ENCODE measurements at places on chromosomes 7 and 10.

- DNase-seq = no peak
Observed at GRCh38 chr10:11546581-11546980, 64.9 kb downstream of the USP6NL start.

GRCh38 chr10:92590623-92591549 lies 2.0 kb upstream of the KIF11 start:
- peak; percentile 38 for DNase-seq

DNA sequence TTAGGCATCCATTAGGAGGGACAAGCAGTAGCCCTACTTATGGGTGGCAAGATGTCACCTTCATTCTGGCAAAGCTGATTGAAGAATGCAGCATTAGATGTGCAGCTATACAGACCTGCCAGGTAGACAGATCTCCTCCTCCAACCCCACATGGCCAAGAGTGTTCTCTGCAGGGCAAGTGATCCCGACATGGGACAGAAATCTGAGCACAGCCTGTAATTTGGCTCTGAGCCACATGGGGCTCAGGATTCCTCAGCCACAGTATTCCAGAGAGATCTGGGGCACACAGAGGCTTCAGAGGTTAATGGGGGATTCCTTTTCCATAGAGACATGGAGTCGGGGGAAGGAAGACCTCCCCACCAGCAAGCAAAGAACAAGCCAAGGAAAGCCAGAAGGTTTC lies 58.7 kb upstream of the GDF10 start:
- no peak for DNase-seq

- DNase-seq = no peak
Observed at GRCh38 chr10:1643908-1644179, 93.5 kb downstream of the ADARB2 start.

DNA sequence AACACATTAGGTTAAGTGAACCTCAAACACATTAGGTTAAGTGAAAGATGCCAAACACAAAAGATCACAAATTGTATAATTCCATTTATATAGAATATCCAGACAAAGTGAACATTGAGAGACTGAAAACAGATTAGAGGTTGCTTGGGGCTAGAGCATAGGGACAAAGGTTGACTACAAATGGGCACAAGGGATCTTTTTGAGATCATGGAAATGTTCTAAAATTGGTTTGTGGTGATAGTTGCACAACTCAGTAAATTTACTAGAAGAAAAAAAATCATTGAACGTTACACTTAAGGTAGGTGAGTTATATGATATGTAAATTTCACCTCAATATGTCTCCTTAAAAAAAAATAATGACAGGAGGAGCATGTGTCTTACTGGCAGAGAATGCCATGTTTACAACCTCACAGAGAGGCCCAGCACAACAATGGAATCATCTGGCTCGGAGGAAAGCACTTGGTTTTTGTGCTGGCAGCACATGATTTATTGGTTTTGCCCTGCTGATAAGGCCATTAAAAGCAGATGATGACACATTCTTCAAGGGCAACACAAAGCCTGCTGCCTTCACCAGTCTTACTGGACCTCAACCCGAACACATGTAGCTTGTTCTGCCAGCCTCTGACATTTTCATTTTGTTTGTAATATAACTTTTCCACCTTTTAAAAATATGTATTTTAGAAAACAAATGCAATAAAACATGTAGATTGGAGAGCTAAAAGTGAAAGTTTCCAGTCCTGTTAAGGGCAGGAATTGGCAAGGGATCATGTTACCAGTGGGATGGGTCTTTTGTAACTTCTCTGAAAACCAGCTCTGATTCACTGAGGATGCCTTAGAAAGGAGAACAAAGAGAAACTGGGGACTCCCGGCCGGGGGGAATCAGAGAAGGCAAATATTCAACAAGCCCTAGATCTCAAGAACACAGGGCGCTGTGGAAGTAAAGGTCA lies 11.9 kb upstream of the LMOD2 start:
- DNase-seq = no peak

DNA sequence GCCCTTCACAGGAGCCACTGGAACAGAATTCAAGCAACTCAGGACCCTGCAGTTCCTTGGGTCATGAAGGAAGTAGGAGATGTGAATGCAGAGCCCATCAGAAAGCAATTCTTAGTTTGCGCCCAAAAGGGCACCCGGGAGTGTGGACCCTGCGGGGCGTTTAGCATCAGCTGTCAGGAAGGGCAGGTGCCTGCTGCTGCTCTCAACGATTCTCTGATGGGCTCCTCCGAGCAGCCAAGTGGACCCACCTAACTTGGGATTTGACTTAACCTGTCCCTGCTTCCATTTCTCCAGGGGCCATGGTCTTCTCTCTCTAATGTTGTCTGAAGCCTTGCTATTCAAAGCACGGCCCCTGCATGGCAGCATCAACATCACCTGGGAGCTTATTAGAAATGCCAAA lies 17.1 kb downstream of the CPA5 start:
- DNase-seq = no peak

GRCh38 chr10:112695539-112695938 lies 248.5 kb downstream of the VTI1A start:
- DNase-seq = no peak

DNA sequence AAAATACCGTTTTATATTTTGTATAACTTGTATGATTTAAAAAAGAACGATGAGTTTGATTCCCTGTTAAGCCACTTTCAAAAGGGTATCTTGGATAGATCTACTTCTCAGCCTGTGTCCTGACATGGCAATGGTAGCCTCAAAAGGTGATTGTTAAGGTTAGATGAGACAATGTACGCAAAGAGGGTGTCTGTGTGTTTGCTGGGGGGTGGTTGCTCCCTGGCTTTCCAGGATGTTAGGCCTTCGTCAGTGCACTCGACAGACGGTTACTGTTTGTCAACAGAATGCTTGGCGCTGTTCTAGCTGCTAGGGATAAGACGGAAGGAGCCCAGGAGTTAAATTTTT lies 90.3 kb downstream of the NEURL1 start:
- no peak for DNase-seq

GRCh38 chr10:21692916-21693315 lies 158.9 kb downstream of the MLLT10 start:
- DNase-seq = no peak

- DNase-seq = no peak
Observed at GRCh38 chr10:3468919-3469638, 296.5 kb upstream of the PITRM1 start.

- no peak for DNase-seq
Observed at GRCh38 chr10:100072514-100072913, 9.2 kb downstream of the CPN1 start.

DNA sequence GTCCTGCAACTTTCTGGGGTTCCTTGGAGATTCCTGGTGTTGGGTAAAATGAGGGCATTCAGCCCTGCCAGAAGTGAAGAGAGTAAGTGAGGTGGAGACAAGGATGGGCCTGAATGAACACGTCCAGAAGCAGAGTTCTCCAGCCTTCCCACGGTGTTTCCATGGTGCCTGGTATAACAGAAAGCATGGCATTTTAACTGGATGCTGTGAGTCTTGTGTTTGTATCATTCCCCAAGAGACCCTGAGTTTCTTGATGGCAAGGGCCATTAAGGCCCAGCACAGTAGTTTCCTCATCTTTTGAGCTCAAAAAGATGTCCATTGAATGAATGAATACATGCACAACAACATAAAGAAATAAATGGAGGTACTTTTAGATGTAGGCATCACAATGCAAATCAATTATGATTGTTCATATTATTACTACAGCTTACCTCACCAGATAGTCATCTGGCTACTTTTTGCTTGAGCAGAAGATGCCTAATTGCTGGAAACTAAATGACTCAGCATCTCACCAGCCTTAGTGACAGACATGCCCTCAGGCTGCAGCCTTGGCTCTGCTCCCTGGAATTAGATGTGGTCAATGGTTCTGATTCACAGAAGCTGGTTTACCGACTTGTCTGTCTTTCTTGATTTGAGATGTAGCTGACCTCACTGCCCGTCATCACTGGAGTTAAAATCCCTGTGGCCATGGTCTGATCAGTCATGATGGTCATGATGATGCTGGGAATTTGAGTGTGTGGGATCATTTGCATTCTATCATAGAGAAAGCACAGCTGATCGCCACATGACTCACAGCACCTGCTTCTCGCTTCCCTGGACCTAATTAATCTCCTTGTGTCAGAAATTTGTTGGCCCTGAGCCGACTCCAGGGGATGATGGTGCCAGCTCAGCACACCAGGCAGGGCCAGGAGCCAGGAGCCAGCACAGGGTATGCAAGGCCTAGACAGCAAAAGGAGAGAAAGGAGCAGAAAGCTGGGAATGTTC lies 83.9 kb downstream of the CXCL12 start:
- DNase-seq = peak; percentile 14

DNA sequence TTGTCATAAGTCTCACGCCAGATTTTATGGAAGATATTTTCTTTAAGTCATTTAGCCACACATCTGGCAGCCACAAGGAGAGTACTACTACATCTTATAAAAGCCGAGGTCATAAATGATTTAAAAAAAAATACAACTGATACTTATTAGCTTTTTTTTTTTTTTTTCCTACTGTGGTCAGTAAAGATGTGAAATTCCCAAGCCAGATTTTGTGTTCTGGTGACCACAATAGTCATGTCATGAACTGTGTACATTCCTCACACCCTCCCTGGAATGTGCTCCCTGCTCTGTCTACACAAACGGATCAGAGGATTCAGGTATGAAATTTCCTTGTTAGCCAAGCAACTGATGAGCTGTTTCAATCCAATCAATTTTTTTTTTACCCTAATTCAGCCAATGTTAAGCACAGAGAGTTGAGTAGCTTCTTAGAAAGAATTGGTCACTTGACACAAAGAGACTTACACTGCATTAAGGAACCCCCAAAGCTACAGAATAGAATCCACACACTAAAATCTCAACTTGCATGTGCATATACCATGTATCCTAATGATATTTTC lies 54.7 kb downstream of the CHRM2 start:
- no peak for DNase-seq

GRCh38 chr7:135597181-135597925 lies 39.6 kb downstream of the NUP205 start:
- DNase-seq = no peak

GRCh38 chr10:102289356-102289755 lies 44.0 kb downstream of the GBF1 start:
- DNase-seq = no peak

- no peak for DNase-seq
Observed at GRCh38 chr7:100974021-100974420, 4.7 kb downstream of the MUC12 start.

DNA sequence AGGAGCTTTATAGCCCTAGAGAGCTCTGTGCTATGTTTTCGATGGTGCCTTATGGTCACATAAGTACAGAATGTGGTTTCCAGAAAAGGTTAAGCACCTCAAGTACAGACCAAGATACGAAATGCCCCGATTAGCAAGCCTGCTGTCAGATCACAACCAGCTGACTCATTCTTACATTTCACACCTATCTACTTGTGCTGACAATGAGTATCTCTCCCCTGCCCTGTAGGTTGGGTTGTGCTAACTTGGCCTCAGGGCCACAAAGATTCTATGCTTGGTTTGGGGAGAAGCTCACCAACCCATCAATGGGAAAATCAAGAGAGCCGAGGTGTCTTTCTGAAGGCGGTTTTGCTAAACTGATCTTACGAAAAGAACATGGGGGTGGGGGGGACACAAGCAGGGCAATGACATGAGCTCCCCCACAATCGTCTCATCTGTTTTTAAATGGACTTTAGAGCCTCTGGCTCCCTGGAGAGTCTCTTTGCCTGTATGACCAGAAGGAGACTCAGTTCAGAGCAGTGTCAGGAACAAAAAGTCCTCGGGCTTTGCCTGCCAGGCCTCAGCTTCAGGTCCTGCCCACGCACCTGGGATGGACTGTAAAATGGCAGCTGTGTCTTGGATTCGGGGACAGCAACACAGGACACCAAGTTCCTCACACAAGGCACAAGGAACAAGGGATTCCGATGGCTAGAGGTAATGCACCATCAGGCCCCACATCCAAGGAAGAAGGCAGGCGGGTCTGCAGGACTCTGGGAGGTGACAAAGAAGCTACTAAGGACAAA lies 55.1 kb downstream of the FAM53B start:
- DNase-seq = peak; percentile 87

- DNase-seq = peak; percentile 7
Observed at GRCh38 chr10:88318803-88319202, 264.3 kb downstream of the RNLS start.

- no peak for DNase-seq
Observed at GRCh38 chr10:44279426-44280126, 105.3 kb downstream of the CXCL12 start.

GRCh38 chr10:77034795-77035194 lies 602.8 kb downstream of the KCNMA1 start:
- no peak for DNase-seq

DNA sequence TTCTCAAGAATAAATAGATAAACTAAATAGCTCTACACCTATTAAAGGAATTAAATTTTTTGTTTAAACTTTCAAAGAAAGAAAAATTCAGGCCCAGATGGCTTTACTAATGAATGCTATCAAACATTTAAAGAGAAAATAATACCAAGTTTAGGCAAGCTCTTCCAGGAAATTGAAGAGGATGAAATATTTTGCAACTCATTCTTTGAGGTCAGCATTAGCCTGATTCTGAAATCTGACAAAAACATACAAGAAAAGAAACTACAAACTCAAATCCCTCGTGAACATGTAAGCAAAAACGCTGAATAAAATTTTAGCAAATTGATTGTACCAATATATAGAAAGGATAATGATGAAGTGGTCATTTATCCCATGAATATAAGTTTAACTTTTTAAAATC lies 93.4 kb downstream of the RTKN2 start:
- DNase-seq = no peak

DNA sequence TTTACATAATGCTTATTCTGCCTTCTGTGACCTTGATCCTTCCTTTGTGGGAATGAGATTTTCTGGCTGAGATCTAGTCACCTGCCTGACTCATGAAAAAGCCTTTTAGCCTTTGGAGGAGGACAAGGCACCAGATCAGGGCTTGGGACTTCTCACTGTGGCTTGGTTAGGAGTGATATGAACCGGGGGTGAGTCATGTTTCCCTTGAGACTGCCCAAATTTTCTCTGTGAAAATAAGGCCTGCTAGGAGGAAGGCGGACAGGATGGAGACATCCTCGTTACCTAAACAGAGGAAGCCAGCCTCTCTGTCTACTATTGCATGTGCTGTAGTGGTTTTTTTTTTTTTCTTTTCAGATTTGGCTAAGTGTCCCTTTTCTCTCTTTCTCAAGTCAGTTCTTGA lies 57.8 kb downstream of the EVX1 start:
- no peak for DNase-seq

GRCh38 chr10:51729822-51730555 lies 30.6 kb upstream of the CSTF2T start:
- no peak for DNase-seq

- peak; percentile 64 for DNase-seq
Observed at GRCh38 chr10:100969187-100970075, at the start of gene SEMA4G. Gene SEMA4G, plus strand, starts transcription at chr10:100969504. Its CDS starts 3,409 bp downstream, at chr10:100972913.

- no peak for DNase-seq
Observed at GRCh38 chr7:6153646-6154541, 118.5 kb downstream of the CYTH3 start.

GRCh38 chr7:106216517-106216922 lies 68.3 kb downstream of the NAMPT start:
- no peak for DNase-seq

GRCh38 chr7:119594956-119595355 lies 678.0 kb upstream of the KCND2 start:
- DNase-seq = no peak

Measured in activated CD8-positive, alpha-beta T cell treated with anti-CD3 and anti-CD28 coated beads for 36 hours (primary cell).